Right lobe of liver (tissue), 6 donors: ENCODE measurements at places on chromosomes 13 and 19. TPM values are rescaled to one million over a fixed set of nuclear protein-coding genes. Genes with fewer than 3 reads are reported as not detected.

GRCh38 chr19:14672188-14672872, 2.3 kb downstream of the ADGRE3 start:
- no peak for DNase-seq

DNA sequence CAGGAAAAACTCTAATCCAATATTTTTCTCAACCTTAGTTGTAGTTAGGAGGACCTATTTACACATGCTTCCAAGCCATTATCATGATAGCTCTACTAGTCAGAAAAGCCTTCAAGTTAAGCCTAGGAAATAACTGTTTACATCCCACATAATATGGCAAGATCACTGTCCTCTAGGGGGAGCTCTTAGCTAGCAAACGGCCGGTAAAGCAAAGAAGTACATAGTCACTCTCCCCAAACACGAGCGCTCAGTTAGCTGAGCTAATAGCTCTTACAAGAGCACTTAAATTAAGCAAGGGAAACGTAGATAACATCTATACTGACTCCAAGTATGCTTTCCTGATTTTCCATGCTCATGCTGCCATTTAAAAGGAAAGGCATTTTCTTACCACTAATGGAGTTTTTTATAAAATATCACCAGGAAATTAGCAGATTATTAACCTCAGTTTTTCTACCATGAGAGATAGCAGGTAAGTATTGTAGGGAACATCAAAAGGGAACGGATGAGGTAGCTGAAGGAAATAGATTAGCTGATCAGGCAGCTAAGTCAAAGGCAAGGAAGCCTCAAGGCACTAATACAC, 100.6 kb upstream of the PABPC3 start:
- DNase-seq = peak; percentile 56

The AXL gene
- 5.7 TPM for total RNA-seq

DNA sequence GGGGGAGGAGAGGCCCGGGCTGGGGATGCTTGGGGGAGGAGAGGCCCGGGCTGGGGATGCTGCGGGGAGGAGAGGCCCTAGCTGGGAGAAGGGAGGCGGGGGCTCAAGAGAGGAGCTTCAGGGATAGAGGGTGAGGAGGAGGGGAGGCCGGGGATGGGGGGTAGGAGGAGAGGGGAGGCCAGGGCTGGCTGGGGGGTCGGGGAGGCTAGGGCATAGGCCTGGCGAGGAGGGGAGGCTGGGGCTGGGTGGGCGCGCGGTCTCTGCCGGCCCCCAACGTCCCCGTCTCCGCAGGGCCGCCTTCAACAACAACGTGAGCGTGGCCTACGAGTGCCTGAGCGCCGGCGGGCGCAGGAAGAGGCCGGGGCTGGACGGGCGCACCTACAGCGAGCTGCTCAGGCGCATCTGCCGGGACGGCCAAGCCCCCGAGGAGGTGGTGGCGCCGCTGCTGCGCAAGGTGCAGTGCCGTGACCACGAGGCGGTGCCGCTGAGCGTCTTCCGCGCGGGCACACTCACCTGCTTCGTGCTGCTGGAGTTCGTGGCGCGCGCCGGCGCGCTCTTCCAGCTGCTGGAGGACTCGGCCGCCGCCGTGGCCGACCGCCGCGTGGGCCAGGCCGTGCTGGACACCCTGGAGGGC, 11.4 kb downstream of the TPGS1 start:
- DNase-seq = peak; percentile 31

The KIR2DL4 gene
- not detected for total RNA-seq

DNA sequence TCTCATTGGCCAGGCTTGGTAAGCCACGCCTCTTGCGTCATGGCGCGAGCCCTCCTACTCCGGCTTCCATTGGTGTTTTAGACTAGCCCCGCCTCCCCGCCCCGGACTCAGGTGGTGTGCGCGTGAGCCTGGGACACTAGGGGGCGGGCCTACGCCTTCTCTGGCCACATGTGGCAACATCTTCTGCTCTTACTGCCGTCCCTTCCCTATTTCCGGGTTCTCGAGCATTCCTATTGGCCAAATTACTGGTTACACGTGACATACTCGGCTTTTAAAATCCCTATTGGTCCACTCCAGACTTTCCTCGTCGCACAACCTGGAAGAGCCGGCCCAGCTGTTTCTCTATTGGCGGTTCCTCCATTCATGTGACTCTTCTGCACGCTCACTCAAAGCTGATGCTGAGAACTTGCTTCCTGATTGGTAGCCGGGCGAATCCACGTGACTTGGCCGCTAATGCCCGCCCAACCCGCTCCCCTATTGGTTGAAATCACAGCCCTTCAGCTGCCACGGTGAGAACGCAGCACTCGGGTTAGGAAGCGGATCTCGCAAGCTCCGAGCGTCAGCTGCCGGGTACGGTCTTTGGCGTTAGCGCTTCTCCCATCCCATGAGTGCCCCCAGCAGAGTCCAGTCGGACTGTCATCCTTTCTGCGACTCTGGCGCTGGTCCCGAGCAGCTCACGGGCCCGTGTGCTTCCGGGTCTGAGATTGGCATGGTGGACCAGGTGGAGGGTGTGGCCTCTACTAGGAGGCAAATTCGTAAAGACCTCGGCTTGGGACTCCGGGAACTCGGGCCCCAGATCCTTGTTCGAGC, at the start of gene BLOC1S3:
BLOC1S3 (plus strand) TSS at position 523 of the 810 bp plus-strand sequence. CDS start 513 bp downstream, outside the sequence.
- peak; percentile 100 for DNase-seq

- DNase-seq = peak; percentile 11
Measured at GRCh38 chr19:14758816-14759215, 19.5 kb downstream of the ADGRE2 start.

- no peak for DNase-seq
Measured at GRCh38 chr19:42653841-42654240, 59.1 kb upstream of the CEACAM8 start.

The FLT3LG gene
- total RNA-seq = 4.4 TPM
